Left cardiac atrium (tissue), 4 donors: ENCODE measurements at places on chromosomes 3 and 15. TPM values are rescaled to one million over a fixed set of nuclear protein-coding genes. Genes with fewer than 3 reads are reported as not detected.

GRCh38 chr3:160774172-160774571 lies 18.1 kb downstream of the PPM1L start:
- no peak for DNase-seq

- no peak for DNase-seq
These were observed 140.9 kb upstream of the TP63 start for GRCh38 chr3:189490337-189490736.

- no peak for DNase-seq
These were observed 7.8 kb upstream of the ICE2 start for GRCh38 chr15:60486742-60487141.

- DNase-seq = no peak
These were observed 10.3 kb upstream of the RFTN1 start for GRCh38 chr3:16523778-16524177.

- peak; percentile 64 for DNase-seq
These were observed 1.4 kb downstream of the LOXL1 start for GRCh38 chr15:73927476-73928240.

DNA sequence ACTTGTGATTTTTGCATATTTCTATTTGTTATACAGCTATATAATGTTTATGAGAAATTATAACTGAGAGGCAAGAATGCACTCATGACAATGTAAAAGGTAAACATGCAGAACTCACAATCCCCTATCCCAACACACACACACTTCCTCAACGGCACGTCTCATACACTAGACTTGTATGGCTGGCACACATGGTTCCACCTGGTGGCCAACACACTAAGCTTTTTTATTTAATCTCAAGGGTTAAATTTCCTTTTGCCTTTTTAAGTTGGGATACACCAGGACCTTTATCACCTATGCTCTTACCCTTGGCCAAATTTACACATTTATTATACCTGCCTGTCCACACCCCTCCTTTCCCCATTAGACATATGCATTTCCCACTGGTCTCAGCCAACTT lies 88.6 kb upstream of the PSMD6 start:
- no peak for DNase-seq

SIDT1 gene
- total RNA-seq = 0.79 TPM

CPN2 gene
- total RNA-seq = not detected

TAGLN3 gene
- not detected for total RNA-seq
